Brain pericyte (primary cell): ENCODE measurements at places on chromosomes 12 and 14.

GRCh38 chr12:120110550-120111501 lies 5.7 kb downstream of the RAB35 start:
- DNase-seq: no peak

- no peak for DNase-seq
These were observed 180.3 kb downstream of the EMP1 start for GRCh38 chr12:13376610-13377373.

DNA sequence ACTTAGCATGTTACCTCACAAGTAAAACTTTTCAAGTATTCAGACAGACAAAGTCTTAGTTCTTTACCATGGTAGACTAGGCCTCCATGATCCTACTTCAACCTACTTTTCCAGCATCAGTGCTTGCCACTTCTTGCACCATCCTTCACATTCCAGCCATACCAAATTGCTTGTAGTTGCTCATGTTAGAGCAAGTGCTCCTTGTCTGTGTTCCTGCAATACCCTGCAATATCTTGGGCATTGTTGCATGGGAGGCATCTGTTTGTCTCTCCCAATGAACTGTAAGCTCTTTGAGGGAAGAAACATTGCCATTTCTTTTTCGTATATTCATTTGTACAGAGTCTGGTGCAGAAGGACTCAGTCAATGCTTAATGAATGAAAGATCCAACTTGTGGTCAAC lies 78.0 kb downstream of the SRGAP1 start:
- DNase-seq: no peak

GRCh38 chr14:105465209-105466031 lies 9.2 kb upstream of the CRIP2 start:
- DNase-seq: no peak

DNA sequence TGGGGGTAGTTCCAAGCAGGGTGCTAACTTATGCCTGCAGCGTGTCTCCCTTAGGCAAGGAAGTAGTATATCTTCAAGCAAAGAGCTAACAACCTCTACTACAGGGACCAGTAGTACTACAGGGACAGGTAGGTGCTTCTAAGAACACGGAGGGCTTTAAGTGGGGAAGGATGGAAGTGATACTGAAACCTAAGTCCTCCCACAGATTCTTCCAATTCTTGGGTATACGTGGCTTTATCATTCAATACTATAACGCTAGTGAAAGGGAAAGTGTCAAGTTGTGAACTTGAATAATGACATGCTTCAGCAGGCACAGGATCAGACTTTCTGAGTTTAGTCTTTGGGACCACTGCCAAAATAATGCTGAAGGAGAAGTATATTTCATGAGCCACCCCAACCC lies 241.7 kb downstream of the CEP128 start:
- DNase-seq: no peak

- DNase-seq: no peak
These were observed 578 bp downstream of the PPP1R13B start for GRCh38 chr14:103846543-103847450.

DNA sequence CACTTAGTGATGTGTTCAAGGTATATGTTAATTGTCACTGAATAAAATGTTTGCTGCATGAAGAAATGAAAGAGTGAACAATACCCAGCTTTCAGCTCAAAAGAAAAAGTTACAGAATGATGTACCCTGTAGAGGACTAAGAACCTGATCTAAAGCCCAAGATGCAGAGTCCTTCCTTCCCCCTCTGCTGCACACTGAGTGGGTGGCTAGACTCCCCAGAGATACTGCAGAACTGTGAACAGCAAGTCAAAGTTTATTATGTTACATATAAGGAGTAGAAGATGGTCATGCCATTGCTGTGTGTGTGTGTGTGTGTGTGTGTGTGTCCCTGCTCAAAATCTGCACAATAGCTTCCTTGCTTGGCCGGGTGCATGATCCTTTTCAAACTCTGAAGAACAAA lies 83.9 kb downstream of the RPAP3 start:
- no peak for DNase-seq

GRCh38 chr12:22361785-22362184 lies 27.3 kb upstream of the ST8SIA1 start:
- DNase-seq: no peak

DNA sequence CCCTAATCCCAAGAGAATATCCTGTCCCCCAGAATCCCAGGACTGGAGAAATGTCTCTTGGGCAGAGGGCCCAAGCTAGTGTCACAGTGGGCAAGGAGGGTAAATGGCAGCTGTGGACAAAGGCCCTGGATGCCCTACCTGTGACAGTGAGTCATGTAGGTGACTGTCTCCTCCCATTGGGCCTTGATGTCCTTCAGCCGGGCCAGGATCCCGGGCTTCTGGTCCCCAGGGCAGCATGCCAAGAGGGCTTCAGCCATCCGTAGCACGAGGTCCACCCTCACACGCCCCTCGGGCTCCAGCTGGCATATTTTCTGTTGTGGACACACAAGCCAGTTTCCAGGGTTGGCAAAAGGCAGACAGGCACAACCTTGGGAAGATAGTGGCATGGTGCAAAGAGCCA lies 48.8 kb downstream of the SYNE3 start:
- no peak for DNase-seq

GRCh38 chr14:21768116-21768874 lies 94.7 kb upstream of the OR4E1 start:
- no peak for DNase-seq
